CD4-positive, alpha-beta T cell treated with Interleukin-12 subunit alpha and Interleukin-12 subunit beta, for 1 hour (primary cell): ENCODE measurements at places on chromosomes 3 and 15.
A peak's percentile ranks its signal among the peaks of the same experiment; 100 is the strongest.

DNA sequence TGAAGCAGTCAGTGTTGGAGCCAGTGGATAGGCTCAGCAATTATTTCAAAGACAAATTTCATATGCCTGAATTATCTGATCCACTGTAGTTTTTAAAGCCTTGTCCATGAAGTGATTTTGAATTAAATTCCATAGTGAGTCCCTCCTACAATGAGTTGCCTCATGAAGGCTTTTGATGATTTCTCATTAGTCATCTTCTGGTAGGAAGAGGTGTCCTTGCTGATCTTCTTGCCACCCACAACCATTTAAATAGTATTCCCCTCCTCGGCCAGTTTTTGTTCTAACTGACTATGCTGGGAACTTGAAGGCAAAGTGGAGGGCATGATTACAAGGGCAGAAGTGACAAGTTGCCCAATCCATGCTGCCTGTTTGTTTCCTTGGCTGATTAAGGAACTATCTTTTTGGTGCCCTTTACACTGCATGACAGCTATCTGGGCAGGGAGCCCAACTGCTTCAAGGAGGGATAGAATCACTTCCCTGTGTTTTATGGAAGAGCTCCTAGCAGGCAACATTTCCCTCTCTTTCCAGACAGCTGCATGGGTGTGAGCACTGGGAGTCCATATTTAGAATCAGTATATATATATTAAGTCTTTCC is 617.5 kb downstream of the ZPLD1 start:
- no peak for DNase-seq

DNA sequence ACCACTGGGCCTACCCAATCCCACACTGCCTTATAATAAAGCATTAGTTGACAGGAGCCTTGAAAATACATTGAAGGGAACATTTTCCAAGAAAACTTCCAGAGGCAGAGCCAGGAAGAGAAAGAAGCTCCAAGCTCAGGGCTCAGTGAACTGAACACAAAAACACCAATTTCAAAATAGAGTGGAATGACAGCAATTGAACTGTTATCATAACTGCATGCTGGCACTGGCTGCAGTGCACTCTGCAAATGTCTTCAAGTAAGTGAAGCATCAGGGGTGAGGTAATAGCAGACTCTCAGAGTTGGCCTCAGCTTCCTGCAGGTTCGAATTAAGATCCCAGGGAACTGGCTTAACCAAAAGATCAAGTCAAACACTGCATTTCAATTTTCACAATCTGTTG is 388.0 kb upstream of the WNT5A start:
- no peak for DNase-seq

GRCh38 chr3:19573644-19574043 is 360.4 kb downstream of the EFHB start:
- no peak for DNase-seq

DNA sequence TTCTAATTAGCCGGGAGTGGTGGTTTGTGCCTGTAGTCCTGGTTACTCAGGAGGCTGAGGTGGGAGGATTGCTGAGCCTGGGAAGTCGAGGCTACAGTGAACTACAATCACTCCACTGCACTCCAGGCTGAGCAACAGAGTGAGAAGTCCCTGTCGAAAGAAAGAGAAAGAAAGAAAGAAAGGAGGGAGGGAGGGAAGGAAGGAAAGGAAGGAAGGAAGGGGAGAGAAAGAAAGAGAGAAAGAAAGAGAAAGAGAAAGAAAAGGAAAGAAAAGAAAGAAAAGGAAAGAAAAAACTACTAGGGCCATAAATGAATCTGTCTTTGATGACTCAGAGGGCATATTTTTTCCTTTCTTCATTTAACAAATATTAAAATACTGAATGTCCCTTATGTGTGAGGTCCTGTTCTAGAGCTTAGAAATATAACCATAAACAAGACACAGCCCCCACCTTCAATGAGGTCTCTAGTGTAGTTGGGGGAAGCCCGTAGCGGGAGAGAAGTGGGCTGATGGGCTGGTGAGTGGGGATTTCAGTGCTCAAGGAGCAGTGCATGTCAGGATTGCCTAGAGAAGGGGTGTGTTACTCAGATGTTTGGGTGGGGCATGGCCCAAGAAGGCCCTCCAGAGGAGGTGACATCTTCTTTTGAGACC is 35.2 kb upstream of the PIAS1 start:
- no peak for DNase-seq

GRCh38 chr15:64642875-64643274 is 132.5 kb downstream of the RBPMS2 start:
- no peak for DNase-seq

GRCh38 chr3:120418866-120419490 is 31.8 kb downstream of the FSTL1 start:
- DNase-seq: peak; percentile 32

GRCh38 chr3:53661480-53661879 is 167.1 kb downstream of the CACNA1D start:
- DNase-seq: no peak

- DNase-seq: no peak
These were observed 16.6 kb downstream of the CHCHD6 start for GRCh38 chr3:126720596-126720995.

- DNase-seq: peak; percentile 24
These were observed 679 bp upstream of the MYD88 start for GRCh38 chr3:38137615-38138348.

- no peak for DNase-seq
These were observed 4.9 kb downstream of the KLHL40 start for GRCh38 chr3:42690191-42690590.

- no peak for DNase-seq
These were observed 40.9 kb downstream of the ACAP2 start for GRCh38 chr3:195401943-195402342.

GRCh38 chr3:127299276-127299675 is 11.4 kb upstream of the PRR20G start:
- DNase-seq: no peak

GRCh38 chr3:181888234-181888633 is 176.5 kb downstream of the SOX2 start:
- no peak for DNase-seq

GRCh38 chr3:61719278-61719977 is 158.1 kb downstream of the PTPRG start:
- no peak for DNase-seq

- DNase-seq: no peak
These were observed 60.7 kb downstream of the CACNA1D start for GRCh38 chr3:53555068-53555588.

DNA sequence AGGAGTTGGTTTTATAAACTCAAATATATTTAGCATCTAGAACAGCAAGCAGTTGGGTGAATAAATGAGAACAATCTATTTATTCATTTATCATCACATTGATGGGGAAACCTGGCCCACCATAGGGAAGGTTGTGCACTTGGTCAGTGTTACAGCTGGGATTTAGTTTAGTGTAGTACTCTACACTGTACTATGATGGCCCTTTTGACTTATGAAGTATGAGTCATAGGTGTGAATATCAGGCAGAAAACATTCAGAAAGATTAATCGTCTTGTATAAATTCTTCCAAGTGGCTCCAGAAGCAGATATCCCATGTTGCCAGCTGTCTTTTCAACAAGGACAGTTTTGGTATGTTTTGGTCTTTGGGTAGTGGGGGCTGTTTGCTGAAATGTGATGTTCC is 38.0 kb downstream of the BBS4 start:
- no peak for DNase-seq

DNA sequence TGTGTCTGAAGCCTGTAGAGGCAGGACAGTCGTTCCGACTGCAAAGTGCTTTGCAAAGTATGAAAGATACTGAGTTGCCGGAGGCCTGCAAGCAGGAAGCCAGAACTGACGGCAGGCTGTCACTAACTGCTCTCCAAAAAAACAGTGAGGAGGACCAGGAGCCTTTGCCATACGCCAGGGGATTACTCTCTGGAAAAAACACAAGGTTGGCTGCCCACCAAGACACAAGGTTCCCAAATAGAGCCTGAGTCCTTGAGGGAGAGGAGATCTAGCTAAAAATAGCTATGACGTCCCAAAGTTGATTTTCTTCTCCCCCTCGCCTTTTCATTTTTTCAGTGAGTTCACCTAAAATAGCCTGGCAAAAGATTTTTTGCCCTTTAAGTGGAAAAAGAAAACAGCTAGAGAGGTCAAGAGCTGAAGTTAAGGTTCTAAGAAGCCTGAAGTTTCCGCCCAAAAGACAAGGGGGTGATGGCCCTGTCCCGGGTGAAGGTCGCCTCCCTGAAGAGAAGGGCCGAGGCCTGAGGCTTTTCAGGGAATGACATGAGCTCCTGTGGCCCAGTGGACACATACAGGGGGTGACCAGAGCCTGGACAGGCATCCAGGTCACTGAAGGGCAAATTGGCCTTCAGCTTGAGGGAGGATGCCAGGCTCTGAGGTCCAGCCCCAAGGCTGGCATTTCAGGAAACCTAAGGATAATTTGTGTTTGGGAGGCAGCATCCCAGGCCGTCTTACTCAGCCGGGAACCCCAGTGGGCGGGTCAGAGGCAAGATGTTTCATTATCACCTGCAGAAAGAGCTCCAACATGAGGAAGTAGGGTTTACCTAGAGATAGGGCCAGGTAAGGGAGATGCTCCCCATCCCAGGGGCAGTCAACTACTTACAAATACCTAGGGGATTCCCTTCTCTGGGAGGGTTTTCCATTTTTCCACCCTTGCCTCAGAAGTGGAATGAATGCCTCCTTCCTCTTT is 44.9 kb upstream of the DGKG start:
- DNase-seq: no peak

GRCh38 chr3:123587401-123587800 is 2.5 kb upstream of the HACD2 start:
- DNase-seq: no peak

- no peak for DNase-seq
These were observed 27.1 kb downstream of the HEG1 start for GRCh38 chr3:125028657-125029056.

- DNase-seq: no peak
These were observed 16.1 kb upstream of the SEC61A1 start for GRCh38 chr3:128036119-128036518.

DNA sequence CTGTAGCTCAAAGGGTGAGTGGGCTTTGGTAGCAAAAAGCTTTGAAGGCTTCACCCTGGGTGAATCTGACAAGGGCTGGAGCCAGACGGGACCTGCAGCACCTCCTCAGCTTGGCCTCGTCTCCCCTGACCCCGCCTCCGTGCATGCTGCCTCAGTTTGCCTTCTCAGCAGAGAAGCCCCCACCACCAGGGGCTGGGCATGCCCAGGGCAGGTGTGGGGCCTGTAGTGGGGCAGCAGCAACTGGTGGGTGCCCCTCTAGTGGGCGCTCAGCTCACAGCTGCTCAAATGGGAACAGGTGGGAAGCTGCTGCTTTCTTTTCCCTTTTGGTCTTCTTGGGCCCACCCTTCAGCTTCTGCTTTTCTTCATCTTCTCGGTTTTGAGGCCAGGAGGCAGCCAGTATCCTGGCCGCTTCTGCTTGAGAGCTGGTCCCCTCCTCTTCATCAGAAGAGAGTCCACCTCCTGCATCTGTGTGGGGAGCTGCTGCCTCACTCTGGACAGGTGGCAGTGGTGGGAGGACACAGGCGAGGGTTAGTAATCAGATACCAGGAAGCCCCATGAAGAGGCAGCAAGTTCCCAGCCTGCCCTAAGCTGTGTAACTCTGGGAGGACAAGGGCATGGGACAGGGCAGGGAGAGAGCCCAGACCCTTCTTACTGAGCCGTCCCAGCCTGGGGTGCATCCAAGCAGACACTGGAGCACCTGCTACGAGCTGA is 21.0 kb downstream of the TMEM43 start:
- no peak for DNase-seq

DNA sequence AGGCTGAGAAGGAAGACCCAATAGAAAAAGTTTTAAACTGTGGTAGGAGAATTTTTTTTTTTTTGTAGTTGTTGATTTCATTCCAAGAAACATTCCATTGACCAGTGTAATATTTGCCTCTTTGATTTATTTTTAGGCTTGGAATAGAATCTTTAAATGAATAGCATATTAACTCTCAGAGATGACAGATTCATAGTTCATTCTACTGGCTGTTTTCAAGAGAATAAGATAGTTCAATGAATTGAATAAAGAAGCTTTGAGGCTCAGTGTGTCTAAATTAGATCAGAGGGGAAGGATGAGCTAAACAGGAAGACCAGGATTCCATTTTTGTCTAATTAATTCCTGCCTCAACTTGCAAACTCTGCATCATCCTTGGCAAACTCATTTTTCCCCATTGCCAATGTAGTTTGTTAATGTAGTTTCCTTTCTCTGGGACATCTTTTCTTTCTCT is 98.4 kb downstream of the NAALADL2 start:
- no peak for DNase-seq

- no peak for DNase-seq
These were observed 32.9 kb downstream of the MTHFS start for GRCh38 chr15:79863886-79864285.

GRCh38 chr3:25783661-25784512 is 644 bp upstream of the NGLY1 start:
- DNase-seq: no peak

- DNase-seq: no peak
These were observed 1.6 kb upstream of the MEIS2 start for GRCh38 chr15:37101980-37102304.

DNA sequence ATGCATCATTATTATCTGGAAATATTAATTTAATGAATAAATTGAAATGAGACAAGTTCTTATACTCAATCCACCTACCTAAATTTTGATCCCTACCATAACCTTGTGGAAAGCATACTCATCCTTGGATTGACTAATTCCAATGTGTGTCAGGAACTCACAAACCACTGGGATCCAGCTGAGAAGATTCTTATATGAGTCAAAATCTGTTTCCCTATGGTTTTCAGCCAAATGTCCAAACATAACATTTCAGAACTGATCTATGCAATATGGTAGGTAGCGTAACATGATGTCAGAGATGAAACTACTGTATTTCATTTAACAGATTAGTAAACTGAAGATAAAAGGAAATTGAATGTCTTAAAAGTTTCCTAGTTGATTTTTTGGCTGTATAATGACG is 250.0 kb downstream of the PLOD2 start:
- DNase-seq: no peak

GRCh38 chr15:26889298-26889898 is 22.5 kb downstream of the GABRA5 start:
- peak; percentile 31 for DNase-seq

GRCh38 chr15:41794081-41794480 is 19.8 kb downstream of the MAPKBP1 start:
- DNase-seq: no peak

GRCh38 chr3:61811652-61812051 is 250.3 kb downstream of the PTPRG start:
- DNase-seq: no peak

- DNase-seq: no peak
These were observed 62.6 kb downstream of the RGMA start for GRCh38 chr15:93026380-93026817.

GRCh38 chr3:100042166-100042981 is 71.9 kb downstream of the FILIP1L start:
- DNase-seq: no peak

GRCh38 chr3:128466840-128467541 is at the start of gene DNAJB8:
Gene DNAJB8 (minus strand): TSS chr3:128466890. CDS start chr3:128463245, 3,645 bp downstream.
- DNase-seq: peak; percentile 6

DNA sequence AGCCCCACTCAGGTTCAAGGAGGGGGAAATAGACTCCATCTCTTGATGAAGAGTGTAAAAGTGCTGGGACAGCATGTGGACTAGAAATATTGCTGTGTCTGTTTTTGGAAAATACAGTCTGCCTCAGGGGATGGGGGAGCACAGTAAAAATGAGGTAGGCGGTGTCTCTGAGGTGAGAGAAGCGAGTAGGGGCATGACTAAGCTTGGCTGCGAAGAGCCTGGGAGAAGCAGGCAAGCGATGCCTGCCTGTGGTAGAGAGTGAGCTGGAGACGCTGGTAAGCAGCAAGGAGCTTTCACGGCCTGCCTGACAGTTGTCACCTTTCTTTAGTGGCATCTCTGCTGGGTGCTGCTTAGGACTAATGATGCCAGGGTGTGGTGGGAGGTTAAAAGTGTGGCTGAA is 49.0 kb upstream of the DCLK3 start:
- no peak for DNase-seq

- no peak for DNase-seq
These were observed 101.6 kb downstream of the MOBP start for GRCh38 chr3:39569095-39569494.

- no peak for DNase-seq
These were observed 45.0 kb upstream of the PIK3CB start for GRCh38 chr3:138879541-138880380.
